ENCODE measurements at places on chromosomes 1 and 21.

DNA sequence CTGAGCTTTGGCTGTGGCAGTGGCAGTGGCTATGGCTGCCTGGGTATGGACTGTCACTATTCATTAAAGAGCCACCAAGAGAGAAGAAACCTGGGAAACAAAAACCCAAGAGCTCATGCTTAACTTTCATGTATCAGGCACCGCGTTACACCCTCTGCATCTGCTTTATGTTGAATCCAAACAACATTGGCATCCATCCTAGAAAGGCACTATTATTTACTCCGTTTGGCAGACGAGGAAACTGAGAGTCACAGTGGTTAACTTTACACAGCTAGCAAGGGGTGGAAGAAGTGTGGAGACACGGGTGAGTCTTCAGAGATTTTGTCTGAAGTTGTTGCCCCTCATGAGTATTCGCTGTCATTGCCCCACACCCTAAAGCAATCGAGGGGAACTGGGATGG is 63.8 kb downstream of the PLXNA2 start:
- no peak for DNase-seq

DNA sequence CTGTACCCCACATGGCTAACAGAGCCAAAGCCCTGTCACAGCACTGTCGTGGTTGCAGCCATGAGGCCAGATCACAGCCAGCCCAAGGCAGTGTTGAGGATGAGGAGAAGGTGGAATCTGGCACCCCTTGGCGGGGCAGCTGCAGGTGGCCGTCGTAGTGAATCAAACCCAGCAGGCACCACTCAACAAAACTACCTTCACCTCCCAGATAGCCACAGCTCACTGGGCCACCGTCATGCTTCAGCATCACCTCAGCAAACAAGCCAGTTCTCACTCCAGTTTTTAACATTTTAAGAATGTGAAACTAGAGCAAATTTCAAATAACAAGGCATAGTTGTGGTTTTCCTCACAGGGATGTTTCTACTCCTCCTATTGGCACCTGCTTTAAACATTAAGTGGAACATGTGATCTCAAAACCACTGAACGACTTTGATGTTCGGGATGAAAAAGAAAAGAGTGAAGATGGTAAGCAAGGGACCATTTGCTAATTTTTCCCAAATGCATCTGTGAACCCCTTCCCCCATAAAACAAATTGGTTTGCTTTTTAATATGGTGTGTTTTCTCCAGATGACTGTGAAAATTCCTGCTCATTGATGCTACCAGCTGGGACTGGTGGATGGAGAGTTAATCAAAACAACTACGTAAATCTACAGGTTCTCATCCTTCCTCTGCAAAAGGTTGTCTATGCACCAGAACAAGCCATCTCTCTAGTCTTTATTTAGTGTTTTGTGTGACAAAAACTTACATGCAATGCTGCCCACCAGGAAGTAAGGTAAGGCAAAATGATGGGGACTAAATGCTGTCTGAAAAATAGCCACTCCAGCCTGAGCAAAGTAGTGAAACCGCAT is 45.5 kb downstream of the TOR1AIP2 start:
- no peak for DNase-seq

- DNase-seq: peak; percentile 51
These were observed 690 bp downstream of the B3GALNT2 start for GRCh38 chr1:235503403-235504121.

DNA sequence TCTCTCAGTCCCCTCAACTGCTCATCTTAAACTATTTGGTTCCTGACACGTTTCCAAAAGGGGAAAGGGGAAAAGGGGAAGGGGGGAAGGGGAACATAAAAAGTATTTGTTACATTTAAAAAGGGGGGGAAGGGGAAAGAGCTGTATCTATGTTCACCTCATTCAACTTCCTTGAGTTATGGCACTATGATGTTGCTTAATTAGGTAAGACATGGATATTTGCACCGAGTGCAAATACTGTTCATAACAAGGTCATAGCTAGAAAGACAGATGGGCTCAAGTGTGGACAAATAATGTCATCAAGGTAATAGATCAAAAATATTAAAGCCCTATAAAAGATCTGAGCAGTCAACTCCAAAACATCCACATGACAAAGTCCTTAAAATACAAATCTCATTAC is 26.0 kb downstream of the GPBP1L1 start:
- no peak for DNase-seq

GRCh38 chr1:222064388-222065211 is 322.7 kb upstream of the DUSP10 start:
- DNase-seq: no peak
